Stimulated activated CD8-positive, alpha-beta memory T cell treated with anti-CD3 and anti-CD28 coated beads, Interleukin-7, amount 100 ng/mL, for 24 hours (primary cell): ENCODE measurements at places on chromosomes 7 and 10.

GRCh38 chr10:78255796-78256638 lies 222.4 kb downstream of the RPS24 start:
- no peak for DNase-seq

DNA sequence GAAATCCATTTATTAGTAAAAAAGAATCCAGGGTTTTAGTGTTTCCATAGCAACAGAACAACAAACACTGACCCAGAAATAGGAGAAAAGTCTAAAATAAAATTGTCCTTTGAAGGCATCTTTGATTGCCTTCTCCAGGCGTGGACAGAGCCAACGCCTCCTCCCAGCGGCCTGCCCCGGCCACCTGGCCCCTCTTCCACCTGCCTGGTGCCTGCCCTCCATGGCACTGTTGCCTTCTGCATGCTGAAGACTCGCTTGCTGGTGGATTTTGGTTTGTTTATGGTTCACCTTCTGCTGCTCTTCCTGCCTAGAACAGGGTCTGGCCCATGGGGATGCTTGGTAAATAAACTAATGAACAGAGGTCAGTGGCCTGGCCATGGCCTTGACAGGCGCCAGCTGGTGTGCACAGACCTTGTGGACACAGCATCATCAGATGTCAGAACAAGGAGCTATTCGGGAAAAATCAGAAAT lies 107.4 kb downstream of the DYNC2I1 start:
- no peak for DNase-seq

DNA sequence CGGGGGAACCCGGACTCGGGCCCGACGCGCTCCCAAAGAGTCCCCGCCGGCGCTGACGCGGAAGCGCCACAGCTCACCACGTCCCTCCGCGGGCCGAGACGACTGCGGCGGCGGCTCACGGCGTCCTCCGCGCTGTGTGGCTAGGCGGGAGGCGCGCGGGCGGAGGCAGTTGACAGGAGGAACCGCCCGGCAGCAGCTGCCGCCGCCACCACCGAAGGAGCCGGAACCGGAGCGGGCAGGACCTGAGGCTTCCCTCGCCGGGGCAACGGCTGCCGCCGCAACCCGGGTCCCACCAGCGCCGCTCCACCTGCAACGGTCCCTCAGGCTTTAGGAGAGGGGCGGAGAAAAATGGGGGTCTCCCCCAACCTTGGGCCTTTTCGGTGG lies 334 bp downstream of the ZNF800 start:
- peak; percentile 32 for DNase-seq

DNA sequence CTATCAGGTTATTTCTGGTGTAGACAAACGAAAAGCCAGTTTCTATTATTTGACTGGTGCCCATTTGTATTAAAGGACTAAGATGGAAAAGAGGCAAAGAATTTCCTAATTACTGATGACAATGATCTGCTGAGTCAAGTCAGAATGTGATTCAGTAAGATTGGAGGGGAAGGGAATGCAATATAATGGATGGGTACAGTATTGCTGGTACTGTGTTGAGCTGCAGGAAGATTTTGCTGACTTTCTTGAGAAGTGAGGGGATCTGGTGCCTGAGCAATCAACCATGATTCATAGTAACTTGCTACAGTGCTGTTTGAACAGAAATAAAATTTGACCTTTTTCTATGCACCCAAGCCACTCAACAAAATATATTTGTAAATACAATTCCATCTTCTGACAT lies 139.1 kb upstream of the RHEB start:
- DNase-seq = no peak

- DNase-seq = no peak
These were observed 179.3 kb downstream of the SRPK2 start for GRCh38 chr7:105209433-105209832.

DNA sequence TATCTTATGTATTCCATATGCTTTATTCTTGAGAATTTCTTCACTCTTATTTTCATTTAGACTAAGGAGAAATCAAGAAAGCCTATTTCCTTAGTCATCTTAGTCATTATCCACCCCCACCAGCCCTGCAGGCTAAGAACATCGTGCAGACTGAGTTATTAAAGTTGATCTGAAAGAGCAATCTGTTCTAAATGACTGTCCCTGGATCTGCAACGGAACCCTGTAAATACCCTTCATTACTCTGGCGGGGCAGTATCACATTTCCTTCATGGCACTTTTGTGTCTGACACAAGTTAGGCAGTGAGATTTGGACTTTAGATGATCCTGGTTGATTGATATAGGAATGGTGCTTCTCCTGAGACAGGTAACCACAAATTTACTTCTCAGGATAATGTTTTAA lies 3.5 kb upstream of the MYPN start:
- no peak for DNase-seq

DNA sequence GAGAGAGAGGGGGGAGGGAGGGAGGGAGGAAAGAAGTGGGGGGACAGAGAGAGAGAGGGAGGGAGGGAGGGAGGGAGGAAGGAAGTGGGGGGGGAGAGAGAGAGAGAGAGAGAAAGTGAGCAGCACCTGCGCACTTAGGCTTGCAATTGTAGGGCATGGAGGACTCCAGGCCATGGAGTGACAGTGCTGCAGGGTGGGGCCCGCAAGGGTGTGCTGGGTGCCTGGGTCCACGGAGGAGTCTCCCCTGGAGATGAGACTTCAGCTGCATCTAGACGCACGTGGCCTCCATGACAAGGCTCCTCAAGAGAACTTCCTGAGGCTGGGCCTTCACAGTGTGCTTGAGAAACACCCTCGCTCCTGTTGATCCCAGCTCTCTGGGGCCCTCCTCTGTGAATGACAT lies 44.5 kb downstream of the CLRN3 start:
- no peak for DNase-seq

DNA sequence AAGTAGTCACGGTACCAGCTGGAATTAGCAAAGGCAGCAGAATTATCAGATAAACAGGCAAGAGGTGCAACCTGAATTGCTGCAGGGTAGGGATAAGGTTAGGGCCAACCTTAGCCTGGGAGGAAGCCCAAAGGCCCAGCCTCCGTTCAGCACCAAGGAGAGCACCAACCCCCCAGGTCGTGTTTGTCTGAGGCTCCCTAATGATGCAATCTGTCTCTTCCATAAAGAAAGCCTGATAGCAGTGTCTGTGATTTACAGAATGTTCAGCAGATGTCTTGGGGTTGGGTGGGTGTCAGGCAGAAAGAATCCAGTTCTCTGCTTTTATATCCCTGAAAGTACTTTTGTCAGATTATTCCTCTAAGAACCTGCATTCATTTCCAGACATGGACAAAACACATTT lies 328.4 kb upstream of the AOAH start:
- no peak for DNase-seq

DNA sequence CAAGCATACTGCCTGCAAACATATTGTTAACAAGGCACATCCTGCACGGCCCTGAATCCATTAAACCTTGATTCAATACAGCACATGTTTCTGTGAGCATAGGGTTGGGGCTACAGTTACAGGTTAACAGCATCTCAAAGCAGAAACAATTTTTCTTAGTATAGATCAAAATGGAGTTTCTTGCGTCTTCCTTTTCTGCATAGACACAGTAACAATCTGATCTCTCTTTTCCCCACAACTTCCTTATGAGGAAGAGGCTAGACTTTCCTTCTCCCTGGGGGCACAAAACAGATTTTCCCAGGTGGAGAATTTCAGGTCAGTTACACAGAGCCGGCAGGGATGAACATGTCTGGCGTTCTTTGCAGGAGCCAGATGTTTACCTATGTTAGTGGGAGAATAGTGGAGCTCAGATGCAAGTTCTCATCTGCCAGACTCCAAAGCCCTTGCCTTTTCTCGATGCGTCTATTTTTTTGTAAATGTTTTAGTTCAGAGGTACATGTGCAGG lies 37.5 kb upstream of the PFKFB3 start:
- DNase-seq = no peak

- DNase-seq = no peak
These were observed 195.6 kb upstream of the AUTS2 start for GRCh38 chr7:69402696-69403095.
